ENCODE measurements at places on chromosomes 6 and 20.

- no peak for DNase-seq
Observed at GRCh38 chr20:63533871-63534393, 3.2 kb downstream of the PTK6 start.

DNA sequence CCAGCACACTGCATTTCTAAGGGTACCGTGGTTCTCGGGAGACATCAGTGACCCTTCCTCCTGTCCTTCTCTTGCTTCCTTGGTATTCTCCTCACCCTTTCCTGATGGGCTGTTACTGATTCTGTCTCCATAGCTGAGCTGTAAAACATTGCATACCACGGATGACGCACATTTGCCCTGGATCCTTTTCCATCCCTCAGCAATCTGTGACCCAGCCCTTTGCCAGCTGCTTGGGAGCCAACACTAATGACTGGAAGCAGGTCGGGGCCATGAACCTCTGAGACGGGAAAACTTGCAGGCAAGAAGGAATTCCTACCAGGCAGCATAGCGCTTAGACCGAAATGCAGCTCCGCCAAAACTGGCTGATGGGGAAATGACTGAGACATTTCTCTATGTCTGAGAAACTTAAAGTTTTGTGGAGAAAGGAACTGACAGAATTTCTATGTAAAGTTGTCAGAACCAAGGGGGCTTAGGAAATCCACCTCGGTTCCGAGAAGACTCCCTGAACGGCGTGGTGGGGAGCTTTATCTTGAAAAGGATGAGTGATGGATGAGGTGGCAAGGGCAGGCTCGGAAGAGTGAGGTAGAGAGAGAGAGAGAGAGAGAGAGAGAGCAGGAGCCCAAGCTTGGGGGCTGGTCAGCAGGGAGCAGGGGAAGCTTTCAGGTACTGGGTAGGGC, 19.2 kb downstream of the TUBB2B start:
- DNase-seq = no peak

- DNase-seq = no peak
Observed at GRCh38 chr20:1377984-1378734, 14.7 kb downstream of the FKBP1A start.

DNA sequence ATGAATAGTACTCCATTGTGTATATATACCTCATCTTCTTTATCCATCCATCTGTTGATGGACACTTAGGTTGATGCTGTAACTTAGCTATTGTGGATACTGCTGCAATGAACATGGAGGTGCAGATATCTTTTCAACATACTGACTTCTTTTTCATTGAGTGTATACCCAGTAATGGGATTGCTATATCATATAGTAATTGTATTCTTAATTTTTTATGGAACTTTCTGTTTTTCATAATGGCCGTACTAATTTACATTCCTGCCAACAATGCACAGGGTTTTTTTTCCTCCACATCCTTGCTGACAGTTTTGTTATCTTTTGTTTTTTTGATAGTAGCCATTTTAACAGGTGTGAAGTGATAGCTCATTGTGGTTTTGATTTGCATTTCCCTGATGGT, 5.2 kb downstream of the CCN2 start:
- no peak for DNase-seq

All from stimulated activated CD4-positive, alpha-beta T cell treated with anti-CD3 and anti-CD28 coated beads, Interleukin-15, amount 100 ng/mL, for 1 hour (primary cell).